ENCODE measurements at places on chromosomes 12 and 14.
A peak's percentile ranks its signal among the peaks of the same experiment; 100 is the strongest.

DNA sequence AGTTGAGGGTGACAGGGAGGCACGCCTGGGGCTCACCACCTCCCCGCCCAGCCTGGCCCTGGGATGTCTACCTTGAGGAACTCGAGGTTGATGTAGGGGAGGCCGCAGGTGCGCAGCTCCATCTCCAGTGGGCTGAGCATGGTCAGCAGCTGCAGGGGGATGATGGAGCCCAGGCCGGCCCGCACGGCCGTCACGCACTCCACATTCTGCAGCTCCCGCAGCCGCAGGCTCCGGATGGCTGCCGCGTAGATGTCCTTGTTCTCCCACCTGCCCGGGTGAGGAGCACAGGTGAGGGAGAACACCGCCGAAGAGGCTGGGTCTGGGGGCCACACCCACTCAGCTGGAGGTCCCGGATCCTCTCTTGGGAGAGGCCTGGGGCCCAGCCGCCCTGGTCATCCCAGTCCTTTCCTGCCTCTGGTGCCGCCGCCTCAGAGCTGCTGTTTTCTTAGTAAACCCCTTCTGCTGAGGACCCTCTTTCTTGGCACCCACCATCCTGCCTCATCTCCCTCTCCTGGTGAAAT lies 38.2 kb downstream of the TRAFD1 start:
- no peak for DNase-seq

- DNase-seq: no peak
These were observed 88.1 kb downstream of the CHST11 start for GRCh38 chr12:104544836-104545235.

- DNase-seq: peak; percentile 13
These were observed 55.2 kb downstream of the SLC25A21 start for GRCh38 chr14:37116933-37117849.

DNA sequence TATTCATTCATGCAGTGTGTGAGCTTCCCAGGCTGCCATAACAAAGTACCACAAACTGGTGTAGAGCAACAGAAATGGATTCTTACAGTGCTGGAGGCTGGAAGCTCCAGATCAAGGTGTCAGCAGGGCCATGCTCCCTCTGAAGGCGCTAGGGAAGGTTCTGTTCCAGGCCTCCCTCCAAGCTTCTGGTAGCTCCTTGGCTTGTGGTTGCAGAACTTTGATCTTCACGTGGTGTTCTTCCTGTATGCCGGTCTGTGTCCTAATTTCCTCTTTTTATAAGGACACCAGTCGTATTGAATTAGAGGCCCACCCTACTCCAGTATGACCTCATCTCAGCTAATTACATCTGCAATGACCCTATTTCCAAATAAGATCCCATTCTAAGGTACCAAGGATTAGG lies 3.1 kb downstream of the OTUB2 start:
- DNase-seq: no peak

GRCh38 chr12:26978801-26979200 lies 35.4 kb downstream of the TM7SF3 start:
- no peak for DNase-seq

DNA sequence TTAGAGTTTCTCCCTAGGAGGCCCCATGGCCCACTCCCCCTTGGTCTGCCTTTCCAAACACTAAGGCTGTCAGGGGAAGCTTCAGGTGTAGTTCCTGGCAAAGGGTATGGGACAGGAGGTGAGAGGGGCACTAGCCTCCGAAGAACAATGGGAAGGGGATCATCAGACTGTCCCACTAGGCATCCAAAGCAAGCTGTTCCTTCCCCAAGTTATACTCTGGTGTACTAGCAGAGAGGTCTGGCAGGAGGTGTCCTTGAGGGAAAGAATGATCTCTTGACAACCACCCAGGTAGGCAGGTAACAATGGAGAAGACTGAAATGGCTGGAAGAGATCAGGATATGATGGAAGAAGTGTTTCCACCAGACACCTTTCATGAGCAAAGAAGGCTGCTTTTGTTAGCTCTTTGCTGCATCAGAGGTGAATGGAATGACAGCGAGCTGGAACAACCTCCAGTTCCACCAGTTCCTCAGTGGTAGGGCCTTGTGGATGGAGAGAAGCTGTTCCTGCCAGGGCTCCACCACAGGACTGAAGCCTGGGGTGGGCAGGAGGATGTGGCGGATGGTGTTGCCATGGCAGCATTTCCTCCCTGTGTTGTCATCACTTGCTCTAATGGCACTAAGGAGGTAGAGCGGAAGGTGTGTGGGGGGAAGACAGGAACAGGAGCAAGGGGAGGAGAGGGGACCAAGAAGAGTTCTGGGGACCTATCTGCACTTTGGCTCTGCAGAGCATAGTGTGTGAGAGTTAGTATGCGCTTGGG lies 2.3 kb upstream of the AGAP2 start:
- DNase-seq: no peak

DNA sequence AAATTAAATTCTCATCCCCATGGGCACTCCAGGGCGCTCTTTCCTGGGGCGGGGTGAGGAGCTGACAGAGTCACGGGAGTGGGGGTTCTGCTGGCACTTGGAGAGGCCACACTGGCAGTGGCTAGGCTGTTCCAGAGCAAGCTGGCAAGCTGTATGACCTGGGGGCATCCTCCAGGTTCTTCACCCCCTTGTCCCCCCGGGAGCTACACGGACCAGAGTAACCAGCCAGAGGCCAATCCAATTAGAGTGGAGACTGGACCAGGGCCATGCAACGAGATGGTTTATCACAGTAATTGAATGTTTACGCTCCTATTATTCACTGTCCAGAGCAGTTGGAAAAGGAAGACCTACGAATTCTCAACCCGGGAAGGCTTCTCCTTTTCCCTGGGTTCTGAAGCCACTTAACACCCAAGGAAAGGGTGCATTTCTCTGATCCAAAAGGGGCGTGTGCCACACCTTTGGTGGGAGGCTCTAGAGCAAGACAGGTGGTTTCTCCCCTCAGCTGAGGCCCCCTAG lies 43.8 kb upstream of the PNMA1 start:
- DNase-seq: no peak

DNA sequence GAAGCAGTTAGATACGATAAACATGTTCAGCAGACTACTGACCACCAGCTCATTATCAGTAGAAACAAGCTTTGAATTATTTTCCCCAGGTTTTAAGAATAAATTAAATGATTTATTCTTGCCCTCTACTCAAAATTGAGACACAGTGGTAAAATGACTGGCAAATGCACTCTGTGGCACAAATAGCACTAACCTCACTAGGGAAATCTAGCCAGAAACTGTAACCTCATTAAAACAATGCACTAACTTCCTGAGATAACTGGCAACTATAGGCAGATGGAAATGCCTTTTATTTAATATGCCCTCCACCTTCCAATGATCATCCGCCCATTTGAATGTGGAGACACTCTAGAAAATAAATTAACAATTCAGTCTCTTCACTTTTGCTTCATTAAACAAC lies 33.2 kb downstream of the CPNE8 start:
- DNase-seq: no peak

GRCh38 chr12:98354520-98355035 lies 160.8 kb upstream of the TMPO start:
- no peak for DNase-seq

DNA sequence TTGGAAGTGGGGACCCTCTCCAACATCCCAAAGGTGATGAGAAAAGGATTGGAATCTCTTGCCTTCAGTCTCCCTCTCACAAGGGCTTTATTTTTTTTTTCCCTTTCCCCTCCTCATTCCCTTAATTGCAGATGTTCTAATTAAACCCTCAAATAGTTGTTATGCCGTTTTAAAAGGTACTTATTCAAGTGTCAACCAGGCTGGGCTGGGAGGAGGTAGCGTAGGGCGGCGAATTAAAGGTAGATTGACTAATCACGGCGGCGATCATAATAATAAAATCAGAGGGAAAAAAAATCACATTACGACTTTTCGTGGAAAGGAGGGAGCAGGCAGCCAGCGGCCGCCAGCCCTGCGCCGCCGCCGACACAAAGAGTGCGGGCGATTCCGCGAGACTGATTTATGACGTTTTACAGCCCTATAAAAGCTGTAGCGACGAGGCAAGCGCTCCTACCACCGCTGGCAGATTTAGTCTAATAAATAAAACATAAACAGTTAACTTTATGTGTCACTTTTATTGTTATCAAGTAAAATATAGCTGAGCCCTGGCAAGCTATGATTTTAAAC lies 1.7 kb upstream of the HOXC4 start:
- DNase-seq: no peak
